Urinary bladder (tissue), 4 donors: ENCODE measurements at places on chromosomes 3 and 15. TPM values are rescaled to one million over a fixed set of nuclear protein-coding genes. Genes with fewer than 3 reads are reported as not detected.

GRCh38 chr3:57733790-57734189 lies 22.3 kb upstream of the SLMAP start:
- no peak for DNase-seq

DNA sequence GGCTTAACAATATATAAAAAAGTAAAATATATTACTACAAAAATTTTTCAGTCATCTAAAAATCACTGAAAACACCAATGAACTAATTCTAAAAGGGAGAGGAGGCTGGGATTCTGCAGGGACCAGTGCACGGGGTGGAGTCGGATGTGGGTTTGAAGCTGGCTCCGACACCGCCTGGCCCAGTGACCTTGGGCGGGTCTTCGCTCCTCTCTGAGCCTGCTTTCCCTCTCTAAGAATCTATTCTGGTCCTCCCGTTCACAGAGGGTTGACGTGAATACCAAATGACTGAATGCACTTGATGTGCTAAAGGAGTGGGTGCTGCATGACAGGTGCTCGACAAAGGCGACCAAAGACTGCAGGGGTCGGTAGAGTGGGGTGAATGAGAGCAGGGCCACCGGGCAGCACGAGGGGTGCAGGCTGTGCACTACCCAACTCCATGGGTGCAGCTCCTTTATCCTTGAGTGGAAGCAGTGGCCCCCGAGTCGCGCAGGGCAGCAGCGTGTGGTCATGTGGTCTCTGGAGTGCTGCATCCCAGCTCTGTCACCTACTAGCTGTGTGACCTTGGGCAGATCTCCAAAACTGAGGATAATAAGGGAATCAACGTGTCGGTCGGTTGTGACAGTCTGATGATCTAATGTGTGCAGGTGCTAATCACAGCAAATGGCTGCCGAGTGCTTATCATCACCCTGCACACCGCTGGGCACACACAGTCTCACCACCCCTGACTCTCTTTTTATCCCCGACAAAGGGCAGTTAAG lies 8.6 kb upstream of the IQSEC1 start:
- no peak for DNase-seq

- no peak for DNase-seq
Observed at GRCh38 chr15:70505936-70506912, 257.1 kb downstream of the UACA start.

The POU1F1 gene
- total RNA-seq = not detected

The SLC22A14 gene
- total RNA-seq = 0.16 TPM

The RTP1 gene
- not detected for total RNA-seq
